ENCODE measurements at places on chromosomes 1 and 21.

DNA sequence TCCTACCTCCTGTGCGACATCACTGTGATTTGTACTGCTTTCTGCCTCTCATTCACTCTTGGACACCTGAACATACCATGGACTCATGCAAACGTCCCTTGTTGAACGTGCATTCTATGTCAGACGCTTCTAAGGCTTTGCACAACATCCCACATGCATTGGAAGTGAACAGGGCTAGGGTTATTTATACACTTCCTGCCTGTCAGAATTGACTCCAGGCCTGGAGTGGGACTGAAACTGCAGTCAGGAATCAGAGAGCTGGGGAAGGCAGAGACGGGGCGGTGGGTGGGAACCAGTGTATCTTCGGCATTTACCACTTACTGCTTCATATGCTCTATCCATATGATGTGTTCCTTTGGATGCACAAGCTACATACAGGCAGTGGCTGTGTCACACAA is 81.4 kb upstream of the GALNT2 start:
- DNase-seq, result no peak

DNA sequence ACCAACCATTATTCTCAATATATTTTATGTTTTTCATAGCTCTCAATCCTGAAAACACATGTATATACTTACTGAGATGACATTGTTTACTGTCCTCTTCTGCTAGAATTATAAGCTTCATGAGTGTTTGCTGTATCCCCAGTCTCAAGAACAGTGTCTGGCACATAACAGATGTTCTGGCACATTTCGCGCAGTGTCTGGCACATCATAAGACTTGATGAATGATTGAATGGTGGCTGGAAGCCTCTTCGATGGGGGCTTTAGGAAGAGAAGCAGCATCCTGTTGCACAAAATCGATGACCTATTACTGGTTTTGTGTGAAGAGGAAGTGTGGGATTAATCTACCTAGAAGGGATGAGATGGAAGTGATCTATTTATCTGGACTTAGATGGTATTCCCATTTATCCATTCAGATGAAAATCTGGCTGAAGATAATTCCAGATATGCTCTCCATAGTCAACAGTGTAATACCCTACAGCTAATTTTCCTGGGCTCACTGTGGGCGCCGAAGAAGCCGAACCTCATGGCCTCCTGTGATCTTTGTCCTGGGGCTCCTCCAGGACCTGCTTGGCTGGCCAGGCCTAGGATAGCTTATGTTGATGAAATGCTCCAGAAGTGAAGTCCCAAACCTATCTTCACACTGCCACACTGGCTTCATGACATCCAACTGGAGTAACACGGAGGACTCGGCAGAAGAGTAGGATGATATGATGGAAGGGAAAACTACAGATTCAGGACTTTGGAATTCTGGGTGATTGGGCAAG is 26.5 kb downstream of the CD34 start:
- no peak for DNase-seq

DNA sequence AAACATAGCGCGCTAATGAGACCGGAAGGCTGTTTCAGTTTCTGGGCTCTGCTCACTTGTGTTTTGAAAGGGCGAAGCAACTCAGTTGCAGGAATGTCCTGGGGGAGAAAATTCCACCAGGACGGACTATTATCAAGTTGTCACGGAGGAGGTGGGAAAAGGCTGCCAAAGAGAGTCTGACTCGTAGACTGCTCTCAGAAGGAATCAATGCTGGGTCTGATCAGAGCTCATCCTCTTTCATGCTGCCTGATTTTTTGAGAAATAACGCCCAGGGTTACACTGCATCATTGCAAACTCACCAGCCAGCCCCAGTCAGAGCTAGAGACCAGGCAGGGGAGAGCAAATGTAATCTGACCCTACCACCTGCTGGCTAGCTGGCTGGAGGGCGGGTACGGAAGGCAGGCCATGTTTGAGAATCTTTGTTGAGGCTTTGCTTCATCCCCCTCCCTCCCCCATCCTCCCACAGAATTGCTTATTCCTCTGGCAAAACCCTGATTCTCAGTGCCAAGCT is 36.4 kb upstream of the BCL9 start:
- no peak for DNase-seq

DNA sequence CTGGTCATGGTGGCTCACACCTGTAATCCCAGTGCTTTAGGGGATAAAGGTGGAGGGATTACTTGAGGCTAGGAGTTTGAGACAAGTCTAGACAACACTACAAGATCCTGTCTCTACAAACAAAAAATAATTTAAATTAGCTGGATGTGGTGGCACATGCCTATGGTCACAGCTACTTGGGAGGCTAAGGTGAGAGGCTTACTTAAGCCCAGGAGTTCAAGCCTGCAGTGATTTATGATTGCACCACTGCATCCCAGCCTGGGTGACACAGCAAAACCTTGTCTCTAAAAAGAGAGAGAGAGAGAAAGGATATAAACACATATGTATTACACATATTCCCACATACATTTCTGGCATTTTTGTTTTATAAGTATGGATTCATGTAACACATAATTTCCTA is 325.2 kb downstream of the DUSP10 start:
- no peak for DNase-seq

GRCh38 chr1:99264201-99265021 is at the start of gene PLPPR4:
TSS of gene PLPPR4 (plus strand) at chr1:99264492. CDS start at chr1:99264594, 102 bp downstream.
- DNase-seq, result no peak

- no peak for DNase-seq
These were observed 322.8 kb downstream of the TTLL7 start for GRCh38 chr1:83676106-83676505.

DNA sequence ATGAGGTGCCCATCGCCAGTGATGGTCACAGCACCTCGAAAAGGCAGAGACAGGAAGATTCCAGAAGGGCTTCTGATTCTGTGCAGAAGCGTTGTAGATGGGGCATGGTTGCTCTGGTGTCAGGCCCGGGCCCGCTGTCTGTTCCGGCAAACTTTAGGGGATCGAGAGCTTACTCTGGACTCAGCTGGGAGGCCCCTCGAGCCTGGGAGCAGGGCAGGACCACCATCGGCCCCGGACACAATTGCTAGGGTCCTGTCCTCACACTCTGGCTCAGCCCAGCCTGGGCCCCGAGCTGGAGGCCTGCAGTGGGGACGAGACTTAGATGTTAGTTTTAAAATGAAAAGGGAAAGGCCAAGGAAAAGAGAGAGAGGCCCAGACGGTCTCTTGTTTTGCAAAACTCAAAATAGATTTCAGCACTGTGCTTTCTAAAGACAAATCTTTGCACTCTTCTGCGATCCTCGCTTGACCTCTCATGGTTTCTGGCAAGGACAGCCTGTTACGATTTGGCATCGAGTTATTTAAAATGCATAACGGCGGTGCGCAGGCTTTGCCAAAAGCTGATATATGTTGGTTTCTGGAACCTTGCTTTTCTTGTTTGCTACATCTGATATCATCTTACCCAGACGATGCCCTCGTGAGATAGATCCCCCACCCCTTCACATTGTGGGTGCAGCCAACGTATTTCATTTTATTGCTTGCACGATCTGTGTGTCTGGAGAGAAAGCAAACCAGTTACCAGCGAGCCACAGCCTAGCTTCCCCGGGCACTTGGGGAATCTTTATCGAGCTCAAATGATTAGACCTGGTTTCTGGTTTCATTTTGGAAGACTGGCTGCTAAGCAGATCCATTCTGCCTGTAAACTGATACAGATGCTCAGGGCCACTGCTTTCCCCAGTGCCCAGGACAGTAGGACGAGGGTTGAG is 58.0 kb downstream of the PRDM16 start:
- no peak for DNase-seq

DNA sequence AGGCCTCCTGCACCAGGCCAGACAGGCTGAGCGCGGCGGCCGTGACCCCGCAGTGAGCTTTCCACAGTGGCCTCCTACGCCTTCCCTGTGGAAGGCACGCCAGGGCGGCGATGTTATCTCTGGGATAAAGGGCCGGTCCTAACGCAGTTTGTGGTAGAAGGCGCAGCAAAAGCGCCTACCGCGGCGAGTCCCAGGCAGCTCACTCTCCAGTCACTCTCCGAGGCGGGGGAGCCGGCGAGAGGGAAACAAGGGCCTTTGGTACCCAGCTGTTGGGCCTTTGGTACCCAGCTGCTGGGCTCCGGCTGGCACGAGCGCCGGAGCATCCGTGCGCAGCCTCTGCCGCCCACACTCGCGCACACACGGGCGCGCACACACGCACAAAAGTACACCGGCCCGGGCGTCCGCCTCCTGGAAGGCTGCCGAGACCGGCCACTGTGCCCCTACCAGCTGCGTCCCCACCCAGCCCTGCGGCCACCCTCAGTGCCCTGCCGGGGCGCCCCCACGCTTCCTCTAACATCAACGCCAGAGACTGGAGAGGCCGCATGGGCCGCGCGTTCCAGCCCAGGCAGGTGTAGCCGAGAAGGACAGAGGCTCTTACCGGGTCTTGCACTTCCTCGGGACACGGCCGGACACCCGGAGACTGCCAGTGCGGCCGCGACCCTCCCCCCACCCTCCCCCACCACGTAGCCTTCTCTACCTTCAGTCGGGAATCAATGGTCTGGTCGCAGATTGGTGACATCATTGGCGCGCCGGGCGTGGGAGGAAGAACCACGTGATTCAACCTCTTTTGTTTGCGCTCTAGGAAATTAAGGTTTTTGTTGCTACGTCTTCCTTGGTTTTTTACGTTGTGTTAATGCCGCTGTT is 19.5 kb upstream of the ADAR start:
- DNase-seq, result peak; percentile 89

GRCh38 chr1:237470712-237471338 is 419.9 kb downstream of the ZP4 start:
- DNase-seq, result no peak

DNA sequence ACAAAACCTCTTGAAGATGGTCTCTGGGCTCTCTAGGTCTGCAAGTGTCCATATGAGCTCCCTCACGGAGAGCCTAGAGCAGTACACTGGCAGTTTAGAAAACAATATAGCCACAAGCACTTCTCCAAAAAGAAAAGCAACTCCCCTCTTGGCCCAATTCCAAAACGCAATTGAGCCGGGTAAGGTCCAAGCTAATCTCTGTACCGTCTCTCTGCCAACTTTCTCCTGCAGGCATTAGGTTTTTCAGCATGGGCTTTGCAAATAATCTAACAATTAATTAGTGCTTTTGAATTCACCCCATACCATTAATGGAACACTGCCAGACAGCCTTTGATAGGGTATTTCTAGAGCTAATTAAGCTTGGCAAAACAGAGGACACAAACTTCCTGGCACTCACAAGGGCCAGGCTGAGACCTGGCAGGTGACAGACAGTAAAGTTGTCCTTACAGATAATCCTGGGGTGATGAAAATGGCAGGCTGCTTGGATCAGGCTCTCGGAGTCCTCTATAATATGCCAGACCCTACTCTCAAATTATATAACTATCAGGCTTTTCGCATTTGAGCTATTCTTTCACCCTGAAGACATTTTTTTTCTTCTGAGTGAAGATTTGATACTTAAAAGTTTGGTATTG is 39.8 kb downstream of the TGFBR3 start:
- DNase-seq, result no peak

GRCh38 chr21:31634993-31635392 is 24.5 kb upstream of the SOD1 start:
- no peak for DNase-seq

DNA sequence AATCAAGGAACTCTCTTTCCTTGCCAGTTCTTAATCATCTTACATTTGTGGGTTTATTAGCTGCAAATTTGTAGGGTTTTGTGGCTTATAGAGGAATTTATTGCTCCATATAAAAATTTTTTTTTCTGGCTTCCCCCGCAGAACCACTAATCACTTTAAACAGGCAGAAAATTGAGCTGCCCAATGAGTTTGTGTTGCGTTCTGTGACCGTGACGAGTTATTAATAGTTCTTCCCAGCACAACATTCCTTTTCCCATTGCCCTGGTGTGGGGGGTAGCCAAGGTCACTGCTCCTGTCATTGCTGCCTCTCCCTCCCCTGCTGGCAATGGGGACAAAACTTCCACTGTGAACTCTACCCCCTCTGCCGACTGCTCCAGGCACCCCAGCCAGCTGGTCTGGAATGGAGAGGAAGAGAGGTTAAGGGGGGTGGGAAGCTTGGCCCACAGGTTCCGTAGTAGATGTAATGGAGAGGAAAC is 55.1 kb downstream of the UBE2T start:
- no peak for DNase-seq

- no peak for DNase-seq
These were observed 49.1 kb upstream of the CR2 start for GRCh38 chr1:207404849-207405525.

- no peak for DNase-seq
These were observed 9.6 kb upstream of the NVL start for GRCh38 chr1:224339442-224340033.

- DNase-seq, result no peak
These were observed 24.7 kb upstream of the STUM start for GRCh38 chr1:226523646-226524406.

- no peak for DNase-seq
These were observed 14.5 kb downstream of the SLX9 start for GRCh38 chr21:44954281-44954771.

DNA sequence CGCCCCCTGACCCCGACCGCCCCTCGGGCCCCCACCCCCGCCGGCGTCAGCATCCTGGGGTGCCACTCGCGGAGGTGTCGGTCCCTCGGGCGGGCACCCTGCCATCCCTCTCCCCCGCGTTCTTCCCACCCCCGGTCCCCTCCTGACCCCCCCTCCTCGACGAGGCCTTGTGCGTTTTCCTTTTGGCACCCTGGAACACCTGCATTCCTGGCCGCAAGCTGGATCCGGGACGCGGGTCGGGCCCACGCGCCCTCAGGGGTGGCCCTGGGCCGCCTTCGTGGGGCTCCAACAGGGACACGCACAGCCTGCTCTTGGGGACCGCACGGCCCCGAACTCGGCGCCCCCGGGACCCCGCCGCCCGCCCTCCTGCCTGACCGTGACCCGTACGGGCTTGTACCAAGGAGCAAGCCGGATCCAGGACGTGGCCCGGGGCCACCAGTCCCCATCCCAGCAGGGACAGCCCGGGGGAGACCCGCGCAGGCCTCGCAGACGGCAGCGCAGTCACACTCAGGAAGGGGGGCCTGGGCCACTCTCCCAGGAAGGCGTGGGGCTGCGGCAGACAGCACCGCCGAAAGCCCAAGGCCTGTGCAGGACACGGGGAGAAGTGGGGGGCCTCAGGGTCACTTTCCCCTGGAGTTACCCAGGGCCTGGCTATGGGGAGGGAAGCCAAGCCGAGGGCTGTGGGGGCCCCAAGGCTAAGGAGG is 579 bp upstream of the SLC19A1 start:
- peak; percentile 3 for DNase-seq

GRCh38 chr1:113109908-113110554 is 37.0 kb downstream of the LRIG2 start:
- DNase-seq, result no peak

- DNase-seq, result no peak
These were observed 13.1 kb downstream of the SLC19A1 start for GRCh38 chr21:45528981-45529784.

DNA sequence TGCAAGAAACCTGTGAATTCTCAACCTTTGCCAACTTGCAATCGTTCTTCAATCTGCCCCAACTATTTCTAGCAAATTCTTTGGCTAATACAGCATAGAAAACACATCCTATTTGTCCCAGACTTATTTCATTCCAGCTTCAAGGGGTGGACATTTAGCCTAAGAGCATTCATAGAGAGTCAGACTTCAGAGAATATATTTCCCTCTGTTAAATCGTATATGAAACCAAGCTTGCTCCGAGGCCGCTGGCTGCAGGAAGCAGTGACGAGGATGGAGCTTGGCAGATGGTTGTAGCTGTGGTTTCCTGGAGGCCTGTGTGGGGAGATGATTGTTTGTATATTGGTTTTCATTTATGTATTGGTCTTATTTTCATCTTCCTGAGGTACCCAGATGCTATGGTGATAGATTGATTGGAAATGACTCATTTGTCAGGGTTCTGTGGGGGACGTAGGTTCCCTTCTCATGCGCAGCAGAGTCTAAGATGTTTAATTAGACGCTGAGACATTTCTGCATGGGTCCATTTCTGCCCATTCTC is 26.1 kb downstream of the MAN1C1 start:
- DNase-seq, result peak; percentile 67
